ENCODE measurements at places on chromosomes 3 and 15.

DNA sequence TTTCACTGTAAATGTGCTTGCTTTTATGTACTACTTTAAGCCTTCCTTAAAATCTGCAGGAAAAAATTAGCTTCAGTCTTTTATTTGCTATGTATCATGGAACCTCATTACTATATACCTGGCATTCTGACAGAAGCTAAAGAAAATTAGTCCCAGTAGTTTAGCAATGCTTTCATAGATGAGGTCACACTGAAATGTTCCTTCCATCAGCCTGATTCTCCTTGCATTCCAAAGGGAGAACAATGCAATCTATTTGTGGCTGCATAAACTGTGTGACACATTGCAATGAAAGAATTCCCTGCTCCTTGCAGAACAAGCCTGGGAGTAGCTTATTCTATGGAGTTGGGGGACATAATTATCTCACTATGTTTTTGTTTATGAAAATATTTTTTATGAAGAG, 691.5 kb upstream of the ARPP21 start:
- no peak for DNase-seq

DNA sequence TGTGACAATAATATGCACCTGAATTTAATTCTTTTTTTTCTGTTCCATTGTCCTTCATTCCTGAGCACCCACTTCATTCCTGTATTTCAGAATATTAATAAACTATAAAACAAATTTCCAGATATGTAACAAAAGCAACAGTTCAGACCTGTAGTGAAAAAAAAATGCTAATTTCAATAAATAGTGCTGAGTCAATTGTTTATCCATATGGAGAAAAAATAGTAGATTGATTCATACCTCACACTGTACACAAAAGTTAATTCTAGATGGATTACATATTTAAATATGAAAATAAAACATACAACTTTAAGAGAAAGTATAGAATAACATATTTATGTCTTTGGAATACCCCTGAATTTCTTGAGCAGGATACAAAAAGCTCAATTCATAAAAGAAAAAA, 43.9 kb upstream of the KCNH8 start:
- DNase-seq, result no peak

DNA sequence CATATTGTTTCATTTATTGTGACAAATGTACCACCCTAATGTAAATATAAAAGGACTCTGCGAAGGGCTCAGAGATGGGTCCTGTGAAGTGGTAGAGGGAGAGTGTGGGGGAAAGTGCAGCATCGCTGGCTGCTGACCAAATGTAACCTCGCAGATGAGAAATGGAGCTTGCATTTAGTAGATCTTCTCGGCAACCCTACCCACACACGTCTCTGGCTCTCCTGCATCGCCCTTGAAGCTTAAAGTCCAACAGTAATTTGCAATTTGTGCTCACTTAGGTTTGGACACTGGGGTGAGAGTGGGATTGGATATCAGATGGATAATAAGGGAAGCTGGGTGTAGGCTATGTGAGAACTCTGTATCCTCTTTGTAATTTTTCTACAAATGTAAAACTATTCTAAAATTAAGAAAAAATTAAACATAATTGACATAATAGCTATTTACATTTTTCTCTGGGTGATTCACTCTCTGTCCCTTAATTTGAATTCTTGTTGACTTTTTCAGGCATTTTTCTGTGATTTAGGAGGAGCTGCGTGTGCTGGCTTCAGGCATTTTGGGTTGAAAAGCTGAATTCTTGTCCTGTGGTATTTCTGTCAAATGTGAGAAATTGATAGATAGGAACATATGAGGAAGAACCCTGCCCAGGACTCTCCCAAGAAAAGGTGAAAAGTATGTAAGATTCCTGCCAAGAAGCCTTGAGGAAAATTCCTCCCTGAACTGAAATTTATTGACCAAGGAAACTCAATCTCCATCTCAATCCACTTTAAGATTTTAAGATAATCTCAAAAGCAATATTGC, 524.7 kb upstream of the MCTP2 start:
- DNase-seq, result no peak

DNA sequence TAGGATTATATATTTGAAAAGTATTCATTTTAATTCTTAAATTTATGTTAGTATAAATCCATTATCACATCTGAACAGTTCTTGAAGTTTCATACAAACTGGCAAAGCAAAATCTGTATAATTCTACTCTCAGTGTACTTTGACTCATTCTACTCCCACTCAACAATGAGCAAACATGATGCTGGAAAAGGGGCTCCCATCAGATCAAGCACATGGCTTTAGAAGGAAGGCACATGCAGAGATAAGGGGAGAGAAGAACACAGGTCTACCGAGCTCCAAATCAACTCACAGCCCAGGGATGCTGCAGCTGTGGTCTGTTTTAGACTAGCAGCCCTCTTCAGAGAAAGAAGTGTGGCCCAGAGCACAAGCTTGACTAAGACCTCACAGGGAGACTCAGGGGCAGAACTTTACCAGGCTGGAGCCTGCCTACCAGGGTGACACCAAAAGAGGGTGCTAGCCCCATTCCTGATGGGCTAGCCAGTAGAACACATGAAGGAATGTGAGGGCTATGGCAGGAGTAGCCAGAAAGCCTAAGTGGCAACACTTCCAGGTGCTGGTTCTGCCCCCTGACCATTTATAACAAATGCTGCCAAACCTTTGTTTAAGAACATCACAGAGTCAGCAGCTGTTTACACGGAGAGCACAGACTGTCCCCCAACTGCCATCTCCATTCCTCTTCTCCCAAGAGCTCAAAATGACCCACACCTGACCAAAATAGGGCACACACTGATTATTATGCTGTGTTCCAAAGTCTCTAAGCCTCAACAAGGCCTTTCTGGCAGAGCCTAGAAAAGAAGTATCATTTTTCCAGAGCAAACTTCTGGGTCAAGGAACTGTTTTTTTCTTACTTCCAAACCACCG, 19.5 kb downstream of the SEC22C start:
- DNase-seq, result no peak

GRCh38 chr3:188090620-188091309, 63.2 kb upstream of the LPP start:
- DNase-seq, result no peak

DNA sequence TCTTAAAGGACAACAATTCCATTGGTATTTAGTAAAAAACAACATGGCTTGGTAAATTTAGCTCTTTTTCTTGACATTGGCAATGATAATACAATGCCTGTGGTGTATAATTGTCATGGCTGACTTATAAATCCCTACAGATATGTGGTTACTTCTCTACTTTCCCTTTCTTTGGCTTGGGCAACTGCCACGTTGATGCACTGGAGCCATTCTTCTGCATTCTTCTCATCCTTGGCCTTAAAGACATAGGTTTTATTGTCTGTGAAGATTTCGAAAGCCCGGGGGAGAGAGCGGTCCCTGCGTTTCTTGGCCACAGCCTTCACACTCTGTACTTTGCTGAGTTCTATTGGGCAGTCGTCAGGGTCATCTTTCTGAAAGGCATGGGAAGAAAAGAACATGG, 101.1 kb upstream of the CCNL1 start:
- no peak for DNase-seq

GRCh38 chr3:12455740-12456139, 28.5 kb upstream of the TSEN2 start:
- DNase-seq, result no peak
